ENCODE measurements at places on chromosomes 5 and 9.

DNA sequence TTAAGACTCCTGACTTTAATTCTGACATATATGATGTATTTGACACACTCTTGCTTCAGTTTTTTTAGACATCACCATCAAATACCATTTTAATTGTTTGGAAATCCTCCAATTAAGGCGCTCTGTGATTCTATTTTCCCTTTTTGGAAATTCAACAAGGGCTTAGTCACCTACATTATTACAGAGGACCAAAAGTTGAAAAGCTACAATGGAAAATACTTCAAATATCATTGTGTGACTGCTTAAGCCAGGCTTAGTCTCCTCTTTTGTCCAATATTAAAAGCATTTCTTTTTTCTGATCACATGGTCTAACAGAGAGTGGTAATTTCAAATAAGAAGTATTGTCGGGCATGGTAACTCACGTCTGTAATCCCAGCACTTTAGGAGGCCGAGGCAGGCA is 160.3 kb downstream of the CEMIP2 start:
- no peak overlapping the region for H3K27ac ChIP-seq
- no peaks in the 10 kb centered on the region for H3K4me1 ChIP-seq
- no peak for DNase-seq
- H3K27me3 ChIP-seq, result no peaks in the 10 kb centered on the region
- no peaks in the 10 kb centered on the region for H3K36me3 ChIP-seq
- H3K4me3 ChIP-seq, result no peak overlapping the region

DNA sequence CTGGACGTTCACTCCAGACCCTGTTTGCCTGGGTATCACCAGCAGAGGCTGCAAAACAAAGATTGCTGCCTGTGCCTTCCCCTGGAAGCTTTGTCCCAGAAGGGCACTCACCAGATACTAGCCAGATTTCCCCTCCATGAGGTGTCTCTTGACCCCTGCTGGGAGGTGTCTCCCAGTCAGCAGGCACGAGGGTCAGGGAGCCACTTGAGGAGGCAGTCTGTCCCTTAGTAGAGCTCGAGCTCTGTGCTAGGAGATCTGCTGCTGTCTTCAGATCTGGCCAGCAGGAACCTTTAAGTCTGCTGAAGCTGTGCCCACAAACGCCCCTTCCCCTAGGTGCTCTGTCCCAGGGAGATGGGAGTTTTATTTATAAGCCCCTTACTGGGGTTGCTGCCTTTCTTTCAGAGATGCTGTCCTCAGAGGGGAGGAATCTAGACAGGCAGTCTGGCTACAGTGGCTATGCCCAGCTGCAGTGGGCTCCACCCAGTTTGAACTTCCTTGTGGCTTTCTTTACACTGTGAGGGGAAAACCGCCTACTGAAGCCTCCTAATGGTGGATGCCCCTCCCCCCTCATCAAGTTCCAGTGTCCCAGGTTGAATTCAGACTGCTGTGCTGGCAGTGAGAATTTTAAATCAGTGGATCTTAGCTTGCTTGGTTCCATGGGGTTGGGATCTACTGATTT is 253.9 kb downstream of the SPATA31D1 start:
- DNase-seq, result no peak
- H3K27me3 ChIP-seq, result no peaks in the 10 kb centered on the region
- no peak overlapping the region for H3K4me3 ChIP-seq
- H3K27ac ChIP-seq, result no peak overlapping the region
- H3K4me1 ChIP-seq, result no peaks in the 10 kb centered on the region

DNA sequence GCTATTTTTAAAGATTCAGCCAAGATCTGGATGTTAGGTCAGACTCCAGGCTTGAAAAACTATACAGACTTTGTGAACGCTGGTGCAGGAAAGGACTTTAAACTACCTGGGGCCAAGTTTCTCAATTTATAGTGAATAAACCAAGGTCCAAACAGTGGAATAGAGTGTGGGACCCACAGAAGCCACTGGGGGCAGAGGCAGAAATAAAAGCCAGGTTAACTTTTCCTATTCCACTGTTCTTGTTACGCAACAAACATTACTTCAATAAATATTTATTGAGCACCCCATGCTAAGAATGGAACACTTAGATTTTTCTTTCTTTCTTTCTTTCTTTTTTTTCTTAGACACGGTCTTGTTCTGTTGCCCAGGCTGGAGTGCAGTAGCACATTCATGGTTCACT is 11.0 kb upstream of the HAVCR1 start:
- H3K4me1 ChIP-seq, result peaks cover 2% of the 10 kb centered on the region
- no peaks in the 10 kb centered on the region for H3K27me3 ChIP-seq
- no peak for DNase-seq
- H3K4me3 ChIP-seq, result no peak overlapping the region

DNA sequence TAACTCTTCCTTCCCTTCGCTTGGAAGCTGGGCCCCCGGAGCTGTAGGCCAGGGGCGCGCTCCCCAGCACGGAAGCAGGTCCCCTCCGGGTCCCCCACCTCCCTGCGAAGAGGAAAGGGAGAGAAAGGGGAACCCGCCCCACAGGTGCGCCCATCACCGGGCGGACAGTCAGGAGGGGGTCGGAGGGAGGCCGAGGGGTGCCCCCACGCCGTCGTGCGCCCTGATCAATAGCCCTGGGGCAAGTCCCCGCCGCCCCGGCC is 793 bp downstream of the AGPAT2 start:
- H3K4me3 ChIP-seq, result peak overlapping the region; percentile 77
- H3K27ac ChIP-seq, result no peak overlapping the region
- H3K4me1 ChIP-seq, result peaks cover 8% of the 10 kb centered on the region
- no peaks in the 10 kb centered on the region for H3K36me3 ChIP-seq
- no peak for DNase-seq

DNA sequence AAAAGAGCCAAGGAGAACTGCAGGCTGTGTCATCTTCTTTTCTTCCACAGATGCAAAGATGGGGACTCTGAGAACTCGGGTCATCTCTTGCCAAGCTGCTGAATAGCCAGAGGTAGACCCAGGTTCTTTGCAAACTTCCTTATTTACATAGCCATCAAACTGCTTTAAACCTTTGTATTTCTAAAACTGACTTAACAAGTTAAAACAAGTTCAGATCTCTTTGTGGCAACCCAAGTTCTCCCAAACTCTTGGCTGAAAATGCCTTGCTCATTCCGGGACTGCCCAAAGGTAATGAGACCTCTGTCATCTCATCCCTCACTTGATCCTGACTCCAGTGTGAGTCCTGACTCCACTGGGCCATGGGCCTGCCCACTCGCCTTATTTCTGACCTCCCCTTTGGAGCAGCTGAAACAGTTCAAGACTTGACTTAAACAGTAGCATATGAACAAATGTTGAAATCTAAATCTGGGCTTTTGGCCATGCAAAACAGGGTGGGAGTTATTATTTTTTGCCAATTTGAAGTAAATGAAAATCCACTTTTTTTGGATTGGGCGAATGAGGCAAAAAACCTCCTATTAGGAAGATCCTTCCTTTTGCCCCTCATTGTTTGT is 50.6 kb downstream of the FBXL7 start:
- H3K27ac ChIP-seq, result no peak overlapping the region
- no peak overlapping the region for H3K4me3 ChIP-seq
- DNase-seq, result no peak

- peaks cover 30% of the 10 kb centered on the region for H3K27me3 ChIP-seq
- H3K27ac ChIP-seq, result no peak overlapping the region
- H3K36me3 ChIP-seq, result no peaks in the 10 kb centered on the region
- no peaks in the 10 kb centered on the region for H3K4me1 ChIP-seq
- H3K4me3 ChIP-seq, result no peak overlapping the region
These were observed 18.8 kb downstream of the FIBCD1 start for GRCh38 chr9:130920233-130920632.

DNA sequence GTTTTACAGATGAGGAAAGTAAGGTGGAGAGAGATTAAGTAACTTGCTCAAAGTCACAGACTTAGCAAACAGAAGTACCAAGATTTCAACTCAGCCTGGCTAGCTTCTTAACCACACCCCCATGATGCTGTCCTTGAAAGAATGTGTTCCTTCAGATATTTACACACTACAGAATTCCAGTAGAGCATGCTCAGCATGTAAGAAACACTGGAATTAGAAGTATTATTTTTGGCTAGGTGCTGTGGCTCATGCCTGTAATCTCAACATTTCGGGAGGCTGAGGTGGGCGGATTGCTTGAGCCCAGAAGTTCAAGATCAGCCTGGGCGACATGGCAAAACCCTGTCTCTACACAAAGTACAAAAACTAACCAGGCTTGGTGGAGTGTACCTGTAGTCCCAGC is 142.4 kb downstream of the EDIL3 start:
- no peak for DNase-seq
- H3K27ac ChIP-seq, result no peak overlapping the region
- no peaks in the 10 kb centered on the region for H3K27me3 ChIP-seq
- no peaks in the 10 kb centered on the region for H3K4me1 ChIP-seq
- no peak overlapping the region for H3K4me3 ChIP-seq

DNA sequence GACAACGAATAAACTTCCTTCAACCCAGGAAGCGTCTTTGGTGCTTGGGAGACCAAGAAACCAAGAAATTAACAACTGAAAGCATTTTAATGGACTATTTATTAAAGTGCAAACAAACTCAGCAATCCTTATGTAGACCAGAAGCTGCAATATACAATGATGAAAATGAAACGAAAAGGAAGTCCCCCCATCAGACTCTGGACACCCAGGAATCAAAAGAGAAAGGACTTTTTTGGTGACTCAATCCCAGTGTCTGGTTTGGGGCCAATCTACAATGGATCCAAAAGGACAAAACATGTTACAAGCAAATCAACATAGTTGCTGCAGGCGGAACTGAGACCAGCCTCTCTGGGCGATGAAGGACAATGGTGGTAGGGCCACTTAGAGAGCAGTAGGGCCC is 39.5 kb downstream of the C9orf152 start:
- peaks cover 7% of the 10 kb centered on the region for H3K4me1 ChIP-seq
- peaks cover 10% of the 10 kb centered on the region for H3K36me3 ChIP-seq
- DNase-seq, result no peak
- H3K4me3 ChIP-seq, result no peak overlapping the region
- H3K27me3 ChIP-seq, result no peaks in the 10 kb centered on the region
- no peak overlapping the region for H3K27ac ChIP-seq

DNA sequence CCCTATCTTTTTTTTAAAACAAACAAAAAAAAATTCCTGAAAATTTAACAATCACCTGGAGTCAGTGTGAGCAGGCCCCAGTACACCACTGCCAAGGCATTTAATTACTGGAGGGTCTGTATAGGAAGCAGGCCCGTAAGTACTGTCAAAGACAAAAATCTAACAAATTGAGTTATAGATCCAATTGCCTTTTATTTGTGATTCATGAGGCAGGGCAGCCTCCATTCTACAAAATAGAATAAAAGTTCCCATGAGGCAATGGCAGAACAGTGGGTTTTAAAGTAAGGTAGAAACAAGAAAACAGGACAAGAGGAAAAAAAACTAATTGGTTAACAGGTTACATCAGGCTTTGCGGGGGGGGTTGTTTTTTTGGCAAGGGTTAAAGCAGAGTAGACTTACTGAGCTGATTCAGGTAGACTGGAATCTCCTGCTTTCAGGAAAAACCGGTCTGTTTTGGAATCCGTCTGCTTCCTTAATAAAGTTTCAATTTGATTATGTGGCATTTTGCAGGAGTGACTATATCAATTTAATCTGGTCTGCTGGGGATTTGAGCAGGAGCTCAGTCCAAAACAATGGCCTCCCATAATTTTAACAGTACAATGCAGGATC is 48.9 kb downstream of the AUH start:
- no peak overlapping the region for H3K4me3 ChIP-seq
- H3K4me1 ChIP-seq, result peaks cover 8% of the 10 kb centered on the region
- no peaks in the 10 kb centered on the region for H3K27me3 ChIP-seq
- peaks cover 7% of the 10 kb centered on the region for H3K36me3 ChIP-seq
- no peak overlapping the region for H3K27ac ChIP-seq

DNA sequence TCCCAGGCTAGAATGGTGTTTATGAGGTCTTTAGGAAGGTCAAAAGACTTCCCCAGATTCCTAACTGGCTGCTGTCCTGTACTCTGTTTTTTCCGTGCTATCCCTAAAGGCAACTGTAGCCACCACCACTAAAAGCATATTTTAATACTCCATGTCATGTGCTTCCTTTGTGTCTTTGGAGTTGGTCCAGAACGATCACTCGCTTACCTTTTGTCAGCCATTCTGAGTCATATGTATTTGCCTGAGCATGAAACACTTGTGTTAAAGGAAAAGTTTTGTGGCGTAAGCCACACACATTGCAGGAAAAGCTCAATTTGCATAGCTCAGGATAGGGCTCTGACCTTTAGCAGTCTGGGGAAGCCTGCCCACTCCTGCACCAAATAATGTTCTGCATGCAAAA is 299.6 kb downstream of the NTRK2 start:
- H3K4me1 ChIP-seq, result no peaks in the 10 kb centered on the region
- peaks cover 17% of the 10 kb centered on the region for H3K27me3 ChIP-seq
- no peak for DNase-seq
- no peak overlapping the region for H3K27ac ChIP-seq
